AG09319 (cell line): ENCODE measurements at places on chromosomes 3 and 15.

GRCh38 chr3:128784232-128784631, 58.2 kb downstream of the RAB7A start:
- no peak for DNase-seq

DNA sequence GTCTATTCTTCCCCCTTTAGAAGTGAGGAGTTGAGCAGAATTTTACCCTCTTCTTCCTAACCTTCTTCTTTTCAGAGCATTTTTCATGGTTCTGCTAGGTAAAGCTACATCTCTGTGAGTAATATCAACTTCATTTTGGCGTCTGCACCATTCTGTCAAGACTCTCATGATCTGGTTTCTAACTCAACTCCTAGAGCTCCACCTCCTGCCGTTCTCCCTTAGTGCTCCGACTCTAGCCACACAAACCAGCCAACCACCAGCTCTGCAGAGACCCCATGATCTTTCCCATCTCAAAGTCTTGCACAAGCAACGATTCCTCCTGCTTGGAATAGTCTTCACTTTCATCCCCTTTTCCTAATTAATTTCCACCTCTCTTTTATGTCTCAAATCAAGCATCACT, 193.9 kb upstream of the TMC3 start:
- DNase-seq: no peak

GRCh38 chr3:40057786-40058185, 248.4 kb downstream of the MYRIP start:
- DNase-seq: no peak

GRCh38 chr15:33946152-33946551, 22.1 kb upstream of the CHRM5 start:
- no peak for DNase-seq

- no peak for DNase-seq
Observed at GRCh38 chr3:195766671-195767070, 45.1 kb downstream of the MUC4 start.
